ENCODE measurements at places on chromosomes 5 and 9. TPM values are rescaled to one million over a fixed set of nuclear protein-coding genes. Genes with fewer than 3 reads are reported as not detected.
A peak's percentile ranks its signal among the peaks of the same experiment; 100 is the strongest.

CDC42SE2 gene
- total RNA-seq, result 45.4 TPM

STKLD1 gene
- total RNA-seq, result 0.48 TPM

GPRIN1 gene
- 1.4 TPM for total RNA-seq

PTPN3 gene
- 12.1 TPM for total RNA-seq

GRCh38 chr5:88539026-88539425 is 270.4 kb upstream of the TMEM161B start:
- H3K4me3 ChIP-seq, result no peak overlapping the region
- no peaks in the 10 kb centered on the region for H3K27me3 ChIP-seq
- no peak for DNase-seq
- no peaks in the 10 kb centered on the region for H3K36me3 ChIP-seq

DNA sequence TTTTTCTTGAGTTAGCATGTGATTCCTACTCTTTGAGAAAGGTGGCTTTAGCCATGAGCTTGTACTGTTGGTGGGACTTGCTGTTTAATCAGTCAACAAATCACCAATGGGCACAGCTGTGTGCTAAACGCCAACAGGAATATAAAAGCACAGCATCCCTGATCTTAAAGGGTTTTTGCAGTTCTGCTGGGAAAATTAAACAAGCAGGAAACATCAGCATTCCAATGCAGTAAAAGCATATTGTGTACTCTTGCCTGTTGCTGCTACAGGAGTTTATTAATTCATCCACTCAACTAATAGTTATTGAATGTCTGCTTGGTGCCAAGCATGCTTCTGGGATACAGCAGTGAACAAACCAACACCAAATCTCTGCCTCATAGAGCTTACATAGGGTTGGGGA is 27.4 kb upstream of the F2RL1 start:
- no peak overlapping the region for H3K4me3 ChIP-seq
- no peaks in the 10 kb centered on the region for H3K36me3 ChIP-seq
- H3K27ac ChIP-seq, result peak overlapping the region; percentile 85
- no peak for DNase-seq

DNA sequence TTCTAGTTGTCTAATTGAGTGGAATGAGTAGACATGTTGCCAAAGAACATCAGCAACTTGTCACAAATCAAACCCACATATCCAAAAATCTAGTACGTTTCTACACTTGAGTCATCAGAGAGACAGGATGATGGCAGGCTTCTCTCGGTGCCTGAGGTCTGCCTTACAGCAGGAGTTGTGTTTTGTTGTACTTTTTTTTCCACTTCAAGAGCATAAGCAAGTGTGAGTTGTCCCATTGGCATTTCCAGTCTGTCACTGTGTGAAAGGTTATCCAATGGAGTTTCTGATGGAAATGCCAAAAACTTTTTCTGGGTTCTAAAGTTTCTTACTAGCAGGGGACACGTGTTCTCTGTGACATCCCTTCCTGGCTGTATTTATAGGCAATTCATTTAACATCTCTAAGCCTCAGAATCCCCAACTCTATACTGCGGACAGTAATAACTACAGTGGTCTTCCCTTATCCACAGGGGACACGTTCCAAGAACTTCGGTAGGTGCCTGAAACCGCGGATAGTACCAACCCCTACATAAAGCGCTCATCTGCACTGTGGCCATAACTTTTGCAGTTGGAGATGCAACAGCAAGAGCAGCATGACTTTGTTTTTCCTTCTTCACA is 246.5 kb downstream of the SYK start:
- no peaks in the 10 kb centered on the region for H3K36me3 ChIP-seq
- H3K27ac ChIP-seq, result no peak overlapping the region
- no peaks in the 10 kb centered on the region for H3K4me1 ChIP-seq
- no peaks in the 10 kb centered on the region for H3K27me3 ChIP-seq
- no peak overlapping the region for H3K4me3 ChIP-seq
- no peak for DNase-seq

DNA sequence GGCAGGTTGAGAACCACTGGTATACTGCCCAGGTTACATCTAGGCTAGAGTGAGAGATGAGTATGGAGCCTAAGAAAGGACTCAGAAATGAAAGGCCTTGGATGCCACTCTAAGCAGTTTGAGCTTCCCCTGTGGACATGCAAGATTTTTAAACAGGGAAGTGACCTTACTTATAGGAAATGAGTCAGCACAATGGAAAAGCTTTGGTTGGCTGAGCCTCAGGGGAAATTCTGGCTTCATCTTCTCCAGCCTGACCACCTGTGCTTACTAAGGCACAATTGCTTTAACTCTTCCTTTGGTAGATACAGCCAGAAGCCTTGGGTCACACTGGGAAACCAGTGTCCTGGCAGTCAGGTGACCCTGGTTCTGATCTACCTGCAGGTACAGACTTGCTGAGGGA is 380.2 kb upstream of the ZNF462 start:
- H3K4me1 ChIP-seq, result peaks cover 8% of the 10 kb centered on the region
- DNase-seq, result no peak
- no peak overlapping the region for H3K27ac ChIP-seq
- H3K27me3 ChIP-seq, result no peaks in the 10 kb centered on the region
- no peaks in the 10 kb centered on the region for H3K36me3 ChIP-seq

DNA sequence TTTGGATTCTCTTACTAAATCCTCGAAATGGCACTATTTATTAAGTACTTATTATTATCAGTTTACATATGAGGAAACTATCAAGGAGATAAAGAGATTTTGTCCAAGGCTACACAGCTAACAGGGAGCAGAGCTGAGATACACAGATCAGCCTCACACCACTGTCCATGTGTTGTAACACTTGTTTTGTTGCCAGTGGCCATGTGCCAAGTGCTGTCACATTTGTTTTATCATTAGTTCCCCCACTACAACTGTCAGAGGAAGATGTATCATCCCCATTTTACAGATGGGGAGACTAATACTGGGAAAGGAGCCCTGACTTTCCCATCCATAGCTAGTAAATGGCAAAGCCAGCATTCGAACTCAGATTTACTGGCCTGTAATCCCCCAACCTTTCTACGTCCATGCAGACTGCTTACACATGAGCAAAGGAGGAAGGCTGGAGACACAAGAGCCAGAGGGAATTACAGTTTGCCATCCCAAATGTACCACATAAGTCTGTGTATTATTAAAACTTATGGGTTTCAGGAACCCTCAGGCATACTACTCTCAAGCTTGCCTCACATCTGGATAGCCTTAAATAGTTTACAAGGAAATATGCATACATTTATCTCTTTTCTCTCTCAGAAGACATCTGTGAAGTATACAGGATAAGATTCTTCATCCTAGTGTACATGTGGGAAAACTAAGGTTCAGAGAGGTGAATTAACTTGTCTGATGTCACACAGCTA is 25.1 kb downstream of the PAPPA start:
- peaks cover 3% of the 10 kb centered on the region for H3K4me1 ChIP-seq
- no peaks in the 10 kb centered on the region for H3K27me3 ChIP-seq
- H3K36me3 ChIP-seq, result no peaks in the 10 kb centered on the region
- no peak overlapping the region for H3K4me3 ChIP-seq

- no peaks in the 10 kb centered on the region for H3K27me3 ChIP-seq
- H3K4me3 ChIP-seq, result no peak overlapping the region
- no peak for DNase-seq
- no peaks in the 10 kb centered on the region for H3K36me3 ChIP-seq
Observed at GRCh38 chr5:61397238-61397637, 65.2 kb downstream of the ZSWIM6 start.

PPP2CA gene
- total RNA-seq, result 186 TPM

DNA sequence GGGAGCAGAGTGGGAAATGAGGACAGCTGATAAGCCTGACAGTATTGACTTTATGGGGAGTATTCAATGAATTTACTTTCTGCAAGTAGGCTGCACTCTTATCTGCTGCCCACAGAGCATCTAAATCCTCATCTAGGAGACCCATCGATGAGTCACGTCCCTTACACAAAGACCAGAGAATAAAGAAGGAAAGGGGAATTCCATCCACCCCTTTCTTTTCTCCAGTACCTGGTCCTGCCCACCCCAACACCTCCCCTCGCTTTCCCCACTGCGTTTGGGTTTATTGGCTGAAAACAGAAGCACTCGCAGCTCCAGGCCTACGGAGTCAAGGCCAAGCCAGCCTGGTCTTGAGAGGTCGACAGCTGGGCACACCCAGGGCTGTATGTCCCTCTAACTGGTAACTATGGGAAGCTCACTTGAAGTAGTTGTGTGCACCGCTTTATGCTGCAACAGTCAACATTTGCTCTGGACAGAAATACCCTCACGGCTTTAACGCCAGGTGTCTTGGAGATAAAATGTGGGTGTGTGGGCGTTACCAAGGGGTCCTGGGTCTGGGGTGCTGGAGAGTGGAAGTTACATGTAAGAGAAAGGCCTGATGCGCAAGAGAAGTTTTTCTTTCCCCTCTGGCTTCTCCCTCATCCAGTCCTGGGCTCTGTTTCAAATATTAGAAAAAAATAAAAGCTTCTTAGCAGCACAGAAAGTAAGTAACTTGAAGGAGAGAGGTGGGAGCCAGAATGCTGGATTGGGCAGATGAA is 14.5 kb upstream of the TAL2 start:
- H3K27ac ChIP-seq, result no peak overlapping the region
- H3K4me1 ChIP-seq, result no peaks in the 10 kb centered on the region
- no peak overlapping the region for H3K4me3 ChIP-seq
- peak; percentile 26 for DNase-seq

- no peak overlapping the region for H3K27ac ChIP-seq
Observed at GRCh38 chr9:83034026-83034425, 28.9 kb downstream of the RASEF start.

DNA sequence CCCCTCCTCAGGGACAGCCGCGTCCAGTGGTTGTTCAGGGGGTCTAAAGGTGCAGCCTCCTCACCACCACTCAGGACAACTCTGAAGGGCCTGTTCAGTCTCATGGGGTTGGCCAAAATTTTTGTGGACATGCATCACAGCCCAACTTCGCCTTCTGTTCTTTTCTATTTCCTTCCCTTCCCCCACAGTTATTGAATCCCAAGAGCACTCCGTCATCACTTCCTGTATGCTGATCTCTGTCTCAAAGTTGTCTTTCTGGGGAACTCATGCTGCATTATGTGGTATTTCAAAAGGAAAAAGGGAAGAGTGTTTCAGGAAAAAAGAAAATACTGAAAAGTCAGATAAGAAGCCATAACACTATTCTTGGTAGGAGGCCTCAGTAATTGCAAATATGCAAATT is 355.4 kb downstream of the CAAP1 start:
- no peak overlapping the region for H3K27ac ChIP-seq
- no peaks in the 10 kb centered on the region for H3K4me1 ChIP-seq
- no peak for DNase-seq
- no peaks in the 10 kb centered on the region for H3K36me3 ChIP-seq
- no peak overlapping the region for H3K4me3 ChIP-seq

Data from hepatocyte (in vitro differentiated cells).